Osteoblast (primary cell): ENCODE measurements at places on chromosomes 4 and X.

GRCh38 chr4:124449881-124450280, 262.7 kb downstream of the ANKRD50 start:
- DNase-seq: no peak
- no peak overlapping the region for H3K27ac ChIP-seq
- peaks cover 8% of the 10 kb centered on the region for H3K4me1 ChIP-seq
- H3K36me3 ChIP-seq: no peaks in the 10 kb centered on the region
- H3K4me3 ChIP-seq: no peak overlapping the region

GRCh38 chr4:29966386-29966785, 753.8 kb upstream of the PCDH7 start:
- no peaks in the 10 kb centered on the region for H3K4me1 ChIP-seq
- no peak overlapping the region for H3K27ac ChIP-seq
- no peaks in the 10 kb centered on the region for H3K27me3 ChIP-seq

GRCh38 chrX:18917831-18918230, 66.1 kb downstream of the PHKA2 start:
- H3K27me3 ChIP-seq: no peaks in the 10 kb centered on the region
- DNase-seq: no peak
- no peaks in the 10 kb centered on the region for H3K4me1 ChIP-seq
- H3K36me3 ChIP-seq: peaks cover 17% of the 10 kb centered on the region

DNA sequence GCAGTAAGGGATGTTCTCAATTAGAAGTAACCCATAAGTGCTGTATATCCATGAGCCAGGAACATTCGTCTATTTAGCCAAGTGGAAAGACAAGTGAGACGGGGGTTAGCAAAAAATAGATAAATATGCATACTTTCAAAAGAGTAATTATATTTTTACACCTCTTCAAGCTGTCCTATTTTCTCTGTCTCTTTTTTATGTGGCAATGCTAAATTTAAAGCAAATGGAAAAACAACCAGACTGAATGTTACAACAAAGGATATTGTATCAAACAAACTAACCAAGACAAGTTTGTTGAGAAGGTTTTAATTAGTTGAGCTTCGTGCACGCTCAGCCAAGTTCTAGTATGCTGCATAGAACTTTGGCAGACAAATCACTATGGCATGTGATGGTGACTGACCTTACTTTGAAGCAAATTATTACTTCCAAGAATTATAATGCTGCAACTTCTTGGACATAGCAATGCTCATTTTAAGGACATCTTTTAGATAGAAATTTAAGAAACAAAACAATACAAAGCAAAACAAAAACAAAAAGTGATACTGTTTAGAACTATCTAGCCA, 61.4 kb upstream of the TMEM150C start:
- H3K4me1 ChIP-seq: no peaks in the 10 kb centered on the region
- H3K36me3 ChIP-seq: no peaks in the 10 kb centered on the region
- H3K4me3 ChIP-seq: no peak overlapping the region
- no peak overlapping the region for H3K27ac ChIP-seq
- no peaks in the 10 kb centered on the region for H3K27me3 ChIP-seq

- no peak overlapping the region for H3K4me3 ChIP-seq
- H3K27ac ChIP-seq: no peak overlapping the region
- peaks cover 9% of the 10 kb centered on the region for H3K4me1 ChIP-seq
- DNase-seq: no peak
Observed at GRCh38 chrX:9336456-9336855, 128.4 kb upstream of the TBL1X start.
